NCI-H1105 (cell line): ENCODE measurements at places on chromosomes 2 and 18.

DNA sequence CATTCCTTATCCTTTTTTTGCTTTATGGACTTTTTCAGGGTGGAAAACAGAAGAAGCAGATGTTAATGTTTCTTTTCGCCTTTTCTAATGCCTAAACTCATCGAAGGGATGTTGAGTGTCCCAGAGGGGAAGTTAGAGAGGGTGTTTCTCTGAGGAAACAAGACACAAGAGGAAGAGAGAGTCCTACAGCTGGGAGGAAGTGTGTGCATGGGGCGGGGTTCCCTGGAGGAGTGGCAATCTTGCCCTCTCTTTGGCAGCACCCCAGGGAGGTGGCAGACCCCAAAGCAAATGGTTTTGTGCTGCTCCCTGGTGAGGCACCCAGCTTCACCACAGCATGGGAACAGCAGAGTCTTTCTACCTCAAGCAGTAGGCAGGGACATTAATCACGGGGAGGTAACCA is 377.6 kb downstream of the RND3 start:
- no peak for DNase-seq

DNA sequence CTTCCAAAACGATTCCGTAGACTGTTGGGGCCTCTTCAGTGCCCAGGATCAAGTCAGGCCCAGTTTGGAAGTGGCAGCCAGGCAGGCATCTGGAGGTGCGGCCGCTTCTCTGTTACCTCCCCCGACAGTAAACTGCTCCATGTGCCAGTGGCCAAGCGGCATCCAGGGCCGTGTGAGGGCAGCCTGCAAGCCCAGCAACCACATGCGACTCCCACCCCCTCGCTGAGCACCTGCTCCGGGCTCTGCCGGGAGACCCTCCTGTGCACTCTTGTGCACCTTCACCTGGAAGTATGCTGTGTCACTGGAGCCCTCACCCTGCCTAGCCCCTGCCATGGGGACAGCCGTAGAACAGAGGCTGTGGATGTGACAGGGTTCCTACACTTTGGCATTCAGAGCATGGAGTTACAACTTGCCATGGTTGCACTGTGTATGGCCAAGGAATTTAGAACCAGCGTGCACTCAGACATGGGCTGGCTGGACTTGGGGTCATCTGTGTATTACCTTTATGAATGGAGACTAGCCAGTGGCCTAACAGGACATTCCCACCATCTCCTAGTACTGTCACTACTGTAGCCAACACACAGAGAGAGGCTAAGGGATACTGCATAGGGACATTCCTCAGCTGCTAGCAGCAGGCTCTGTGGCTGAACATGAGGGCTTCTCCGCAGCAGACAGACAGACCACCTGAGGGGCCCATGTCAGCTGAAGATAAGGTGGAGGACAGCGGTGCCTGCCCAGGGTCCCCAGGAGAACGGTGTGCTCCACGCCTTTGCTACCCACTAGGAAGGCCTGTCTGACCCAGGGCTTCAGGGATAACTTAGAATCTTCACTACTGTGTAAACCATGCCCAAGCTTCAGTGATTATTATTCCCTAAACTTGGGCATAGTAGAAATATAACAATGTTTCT is 25.0 kb upstream of the FAHD2A start:
- no peak for DNase-seq

DNA sequence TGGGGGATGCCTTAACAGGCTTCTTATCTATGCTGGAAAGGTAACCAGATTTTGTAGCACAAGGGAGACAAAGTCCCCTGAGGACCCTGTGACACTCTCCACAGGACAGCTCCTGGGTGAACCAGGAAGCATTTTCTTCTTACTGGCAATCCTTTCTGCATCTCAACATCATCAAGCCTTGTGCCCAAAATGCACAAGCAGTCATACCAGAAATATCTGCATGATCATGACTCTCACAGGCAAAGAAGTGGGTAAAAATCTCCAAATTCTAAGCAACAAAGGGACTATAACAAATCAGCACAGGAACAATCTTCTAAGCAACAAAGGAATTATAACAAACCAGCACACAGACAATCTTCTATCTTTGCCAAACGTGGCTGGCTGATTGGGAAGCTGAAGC is 99.1 kb upstream of the CD226 start:
- DNase-seq, result no peak

DNA sequence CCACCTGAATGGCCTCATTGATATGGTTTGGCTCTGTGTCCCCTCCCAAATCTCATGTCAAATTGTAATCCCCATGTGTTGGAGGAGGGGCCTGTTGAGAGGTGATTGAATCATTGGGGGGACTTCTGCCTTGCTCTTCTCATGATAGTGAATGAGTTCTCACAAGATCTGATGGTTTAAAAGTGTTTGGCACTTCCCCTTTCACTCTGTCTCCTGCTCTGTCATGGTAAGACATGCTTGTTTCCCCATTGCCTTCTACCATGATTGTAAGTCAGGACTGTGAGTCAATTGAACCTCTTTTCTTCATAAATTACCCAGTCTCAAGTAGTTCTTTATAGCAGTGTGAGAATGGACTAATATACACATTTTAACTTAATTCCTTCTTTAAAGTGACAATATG is 146.8 kb upstream of the KCNJ3 start:
- DNase-seq, result no peak

GRCh38 chr2:144354953-144355352 is 165.0 kb downstream of the ZEB2 start:
- DNase-seq, result no peak

- DNase-seq, result no peak
Observed at GRCh38 chr2:72457801-72458516, 310.3 kb upstream of the CYP26B1 start.

DNA sequence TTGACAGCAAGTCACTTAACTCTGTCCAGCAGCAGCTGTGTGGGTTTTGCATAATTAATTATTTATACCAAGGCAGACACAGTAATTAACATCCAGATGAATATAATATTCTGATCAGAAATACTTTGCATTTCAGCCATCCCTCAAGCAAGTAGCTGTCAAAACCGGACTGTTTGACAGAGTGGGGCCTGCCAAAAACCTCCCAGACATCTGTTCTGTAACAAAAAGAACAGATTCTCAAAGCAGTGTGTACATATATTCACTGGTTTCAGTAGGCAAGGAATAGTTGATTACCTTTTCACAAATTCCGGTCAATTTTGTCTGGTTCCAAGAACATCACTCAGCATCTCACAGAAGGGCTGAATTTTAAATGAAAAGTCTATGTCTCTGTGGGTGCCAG is 291.6 kb downstream of the CMPK2 start:
- no peak for DNase-seq

DNA sequence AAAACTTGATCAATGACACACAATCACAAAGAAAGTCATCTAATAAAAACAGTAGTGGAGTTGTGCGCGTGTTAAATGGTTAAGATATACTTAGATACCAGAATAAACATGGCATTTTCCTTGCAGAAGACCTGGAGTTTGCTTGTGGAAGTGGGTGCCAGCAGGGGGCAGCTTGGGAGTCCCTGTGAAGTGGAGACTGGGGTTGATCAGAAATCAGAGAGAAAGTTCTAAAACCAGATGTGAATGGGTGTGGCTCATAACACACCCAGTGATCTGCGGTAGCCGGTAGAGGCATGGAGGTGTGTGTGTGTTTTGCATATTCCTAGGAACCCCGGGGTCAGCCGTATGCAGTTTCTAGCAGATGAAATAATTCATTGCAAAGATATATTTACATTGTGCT is 300.1 kb upstream of the TRIB2 start:
- no peak for DNase-seq

DNA sequence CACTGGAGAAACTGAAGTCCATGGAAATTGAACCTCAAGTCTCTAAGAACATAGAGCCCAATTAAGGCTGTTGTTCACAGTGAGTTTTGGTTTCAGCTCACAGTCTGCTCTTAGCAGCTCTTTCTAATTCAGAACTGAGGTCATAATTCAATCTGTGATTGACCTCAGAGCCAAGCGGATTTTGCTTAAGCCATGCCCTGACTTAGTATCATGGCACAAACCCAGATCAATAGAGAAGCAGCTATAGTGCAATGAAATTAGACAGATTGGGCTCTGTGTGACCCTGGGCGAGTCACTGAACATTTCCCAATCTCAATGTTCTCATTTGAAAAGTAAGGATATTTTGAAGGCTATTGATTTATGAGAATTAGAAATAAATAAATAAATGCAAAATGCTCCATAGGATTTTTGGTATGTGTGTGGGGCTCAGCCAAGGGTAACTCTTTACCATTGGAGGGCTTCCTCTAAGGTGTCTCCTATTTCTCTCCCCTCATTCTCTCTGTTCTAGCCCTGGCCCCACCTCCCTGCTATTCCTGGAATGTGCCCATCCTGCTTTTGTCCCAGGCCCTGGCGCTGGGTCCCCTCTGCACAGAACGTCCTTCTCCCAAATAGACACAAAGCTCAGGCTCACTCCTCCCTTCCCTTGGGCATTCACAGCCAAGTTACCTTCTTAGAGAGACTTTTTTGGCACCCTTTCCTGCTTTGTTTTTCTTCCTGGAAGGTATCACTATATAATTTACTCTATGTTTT is 239.6 kb downstream of the LPIN1 start:
- no peak for DNase-seq

- DNase-seq, result no peak
Observed at GRCh38 chr2:69242651-69243051, 144.4 kb downstream of the GFPT1 start.

GRCh38 chr2:164024396-164024795 is 288.6 kb upstream of the FIGN start:
- DNase-seq, result no peak

- DNase-seq, result no peak
Observed at GRCh38 chr2:201257381-201257955, 2.9 kb upstream of the CASP8 start.

DNA sequence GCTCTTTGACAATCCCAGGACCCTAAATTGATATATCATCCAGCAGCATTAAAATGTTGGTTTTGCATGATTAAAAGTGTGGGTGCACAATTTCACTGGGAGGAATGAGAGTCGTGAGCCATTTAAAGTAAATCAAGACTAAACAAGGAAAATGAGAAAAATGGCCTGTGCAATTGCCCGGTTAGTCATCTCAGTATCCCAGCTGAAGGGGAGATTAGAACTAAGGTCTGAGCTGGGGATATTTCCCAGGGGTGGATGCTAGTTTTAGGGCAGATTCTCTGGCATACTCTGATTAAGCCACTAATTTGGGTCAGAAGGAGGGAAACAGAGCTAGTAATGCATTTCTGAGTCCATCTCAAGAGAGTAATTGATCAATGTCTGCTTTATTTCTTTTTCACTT is 177.2 kb downstream of the EN1 start:
- no peak for DNase-seq

GRCh38 chr2:138009622-138010021 is 45.3 kb downstream of the HNMT start:
- DNase-seq, result no peak

GRCh38 chr2:241905716-241906377 is 36.3 kb downstream of the RTP5 start:
- DNase-seq, result no peak

DNA sequence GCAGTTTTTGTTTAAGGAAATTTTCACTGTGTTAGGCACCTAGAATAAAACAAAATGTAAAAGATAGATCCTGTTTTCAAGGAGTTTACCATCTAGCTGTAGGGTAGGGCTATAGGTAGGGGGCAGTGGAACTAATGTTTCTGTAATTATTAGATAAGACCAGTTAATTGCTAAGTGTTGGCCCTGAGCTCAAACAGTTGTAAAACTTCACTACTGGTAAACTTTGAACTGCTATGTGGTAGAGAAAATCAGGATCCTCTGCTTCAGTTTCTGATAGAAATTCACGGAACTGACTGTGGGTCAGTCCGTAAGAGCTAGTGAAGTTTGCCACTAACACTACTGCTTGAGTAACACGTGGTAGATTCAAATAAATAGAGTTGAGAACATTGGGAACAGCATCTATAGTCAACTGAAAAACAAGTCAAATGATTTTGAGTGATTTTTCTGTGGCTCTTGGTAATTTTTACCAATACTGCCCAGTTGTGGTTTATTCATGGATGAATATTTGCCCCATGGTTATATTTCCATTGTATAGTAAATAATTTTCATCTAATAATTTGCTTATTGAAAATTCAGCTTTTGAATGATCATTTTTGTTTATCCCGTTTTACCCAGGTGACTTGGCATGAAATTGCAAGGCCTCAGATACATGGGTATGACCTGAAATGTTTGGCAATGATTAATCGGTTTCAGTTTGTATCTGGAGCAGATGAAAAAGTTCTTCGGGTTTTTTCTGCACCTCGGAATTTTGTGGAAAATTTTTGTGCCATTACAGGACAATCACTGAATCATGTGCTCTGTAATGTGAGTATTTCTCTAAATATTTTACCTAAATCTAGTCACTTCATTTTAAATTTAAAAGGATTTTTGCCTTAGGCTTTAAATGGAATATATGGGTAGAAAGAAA is 26.4 kb downstream of the ELP2 start:
- DNase-seq, result no peak

DNA sequence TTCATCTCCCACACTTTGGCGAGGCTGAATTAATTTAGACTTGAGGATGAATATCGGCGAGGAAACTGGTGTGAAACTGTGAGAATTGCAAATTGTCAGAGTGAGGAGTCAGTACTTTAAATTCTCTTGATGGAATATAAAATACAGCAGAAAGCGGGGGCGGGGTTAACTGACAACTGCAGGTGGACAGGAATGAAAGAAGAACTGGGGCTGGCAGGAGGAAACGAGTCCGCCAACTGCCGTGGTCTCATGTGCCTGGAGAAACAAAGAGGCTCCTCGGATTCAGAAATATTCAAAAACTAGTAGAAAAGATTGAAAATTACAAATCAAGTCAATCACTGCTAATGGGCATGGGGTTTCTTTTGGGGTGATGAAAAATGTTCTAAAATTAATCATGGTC is 44.3 kb downstream of the MOGAT1 start:
- DNase-seq, result no peak

DNA sequence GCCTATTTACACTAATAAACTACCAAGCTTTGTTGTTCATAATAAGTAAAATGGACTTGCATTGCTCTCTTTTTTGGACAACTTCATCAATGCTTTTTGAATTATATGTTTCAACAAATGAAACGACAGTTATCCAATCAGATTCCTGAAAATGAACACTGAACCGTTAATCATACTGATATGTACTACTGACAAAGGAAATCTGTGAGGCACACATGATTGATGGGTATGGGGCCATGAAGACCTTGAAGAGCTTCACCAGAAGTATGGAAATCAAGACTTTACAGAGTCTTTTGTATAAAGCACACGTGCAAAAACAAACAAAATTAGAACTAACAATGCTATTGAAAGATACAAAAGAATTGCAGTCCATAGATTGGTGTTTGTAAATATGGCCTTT is 51.2 kb downstream of the HNMT start:
- DNase-seq, result no peak

- DNase-seq, result no peak
Observed at GRCh38 chr2:231161252-231161839, 36.5 kb upstream of the HTR2B start.
